ENCODE measurements at places on chromosomes 1 and 21.

GRCh38 chr1:26372039-26372438 lies 511 bp downstream of the ZNF683 start:
- no peak for DNase-seq

DNA sequence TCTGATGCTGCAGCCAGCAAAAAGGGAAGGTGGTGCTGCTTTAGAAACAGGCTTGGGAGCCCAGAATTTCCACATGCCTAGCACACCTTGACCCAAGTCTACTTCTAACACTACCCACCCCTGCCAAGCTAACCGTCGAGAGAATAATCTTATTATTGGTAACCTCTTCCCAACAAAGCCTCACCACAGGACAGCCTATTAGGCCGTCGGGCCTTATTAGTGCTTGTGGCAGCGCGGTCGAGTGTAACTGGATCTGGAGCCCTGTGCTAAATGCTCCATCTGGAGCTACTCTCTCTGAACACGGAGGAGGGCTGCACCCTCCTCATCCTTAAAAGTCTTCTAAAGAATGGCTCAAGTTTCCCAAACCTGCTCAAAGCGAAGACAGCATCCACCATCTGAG lies 165.5 kb upstream of the NFIA start:
- DNase-seq = no peak

DNA sequence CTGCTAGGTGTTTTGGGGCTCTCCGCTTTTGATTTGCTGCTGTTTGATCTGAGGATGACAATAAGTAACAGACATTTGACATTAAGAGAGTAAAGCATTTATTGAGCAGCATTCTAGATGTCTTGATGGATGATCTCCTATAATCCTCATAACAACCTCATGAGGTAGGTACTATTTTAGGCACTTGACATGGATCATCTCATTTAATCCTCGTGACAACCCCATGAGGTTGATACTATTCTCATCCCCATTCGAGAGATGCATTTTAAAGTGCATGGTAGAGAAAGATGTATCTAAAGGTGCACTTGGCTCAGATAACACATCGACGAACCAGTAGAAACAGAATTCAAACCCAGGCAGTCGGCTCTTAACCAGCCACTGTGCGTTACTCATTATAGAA lies 26.6 kb downstream of the TCEA3 start:
- DNase-seq = no peak

GRCh38 chr1:1318131-1318652 lies 6.3 kb downstream of the INTS11 start:
- no peak for DNase-seq

DNA sequence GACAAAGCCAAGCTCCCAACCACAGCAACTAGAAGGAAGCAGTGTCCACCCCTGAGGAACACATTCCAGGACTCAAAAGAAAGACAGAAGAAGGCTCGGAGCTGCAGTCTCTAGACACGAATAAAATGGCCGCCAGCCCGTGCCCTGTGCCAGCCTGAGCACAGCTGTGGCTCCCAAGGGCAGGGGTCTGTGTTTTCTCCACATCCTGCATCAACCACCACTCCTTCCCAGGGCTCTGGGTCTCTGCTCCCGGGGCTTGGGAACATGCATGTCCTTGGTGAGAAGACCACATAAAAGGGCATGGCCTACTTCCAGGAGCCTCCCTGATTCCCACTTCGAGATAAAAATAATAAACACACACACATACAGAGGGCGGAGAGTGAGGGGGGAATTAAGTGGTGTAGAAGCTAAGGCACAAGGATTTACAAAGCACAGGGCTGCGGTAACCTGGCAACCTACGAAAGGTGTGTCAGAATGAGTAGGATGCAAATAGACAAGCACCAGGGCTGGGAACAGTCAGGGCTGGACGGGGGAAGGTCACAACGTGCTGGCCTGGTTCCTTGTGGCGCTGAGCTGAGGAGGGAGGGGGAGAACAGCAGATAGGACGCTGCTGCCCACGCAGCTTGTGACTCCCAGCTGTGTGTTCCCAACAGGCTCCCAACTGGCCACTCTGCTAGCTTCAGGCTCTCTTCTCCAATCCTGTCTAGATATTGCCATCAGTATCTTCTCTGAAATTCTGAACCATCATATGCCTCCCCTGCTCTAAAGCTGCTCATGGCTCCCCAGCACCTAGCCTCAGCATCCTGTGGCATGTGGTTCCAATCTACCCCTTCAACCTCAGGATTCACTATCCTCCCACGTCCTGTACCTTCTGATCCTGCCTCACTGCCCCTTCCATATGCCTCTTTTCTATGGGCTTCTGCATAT lies 72.5 kb downstream of the CD34 start:
- no peak for DNase-seq

DNA sequence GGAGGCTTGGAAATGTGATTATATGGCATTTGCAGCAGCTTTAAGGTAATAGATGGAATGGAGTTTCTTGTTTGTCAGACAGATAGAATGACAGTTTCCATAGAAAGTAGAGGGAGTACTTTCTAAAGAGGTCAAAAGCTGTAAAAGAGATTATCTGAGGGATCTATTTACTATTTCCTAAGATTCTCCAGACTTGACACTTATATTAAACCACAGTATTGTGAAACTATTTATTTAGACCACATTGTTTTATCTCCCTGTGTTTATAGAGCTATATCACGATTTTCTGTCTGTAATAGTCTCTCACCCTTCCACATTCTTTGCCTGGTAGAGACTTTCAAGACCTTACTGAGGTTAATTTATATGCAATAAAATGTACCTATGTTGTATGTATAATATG lies 66.7 kb downstream of the MAN1A2 start:
- no peak for DNase-seq

DNA sequence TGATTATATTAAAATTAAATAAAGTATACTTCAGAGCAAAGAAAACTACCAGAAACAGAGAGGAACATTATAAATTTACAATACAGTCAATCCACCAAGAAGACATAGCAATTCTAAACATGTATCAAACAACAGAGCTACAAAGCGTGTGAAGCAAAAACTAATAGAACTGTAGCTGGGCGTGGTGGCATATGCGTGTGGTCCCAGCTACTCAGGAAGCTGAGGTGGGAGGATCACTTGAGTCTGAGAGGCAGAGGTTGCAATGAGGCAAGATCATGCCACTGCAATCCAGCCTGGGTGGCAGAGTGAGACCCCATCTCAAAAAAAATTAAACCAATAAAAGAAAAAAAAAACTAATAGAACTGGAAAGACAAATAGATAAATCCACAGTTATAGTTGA lies 12.3 kb downstream of the CCDC185 start:
- no peak for DNase-seq

DNA sequence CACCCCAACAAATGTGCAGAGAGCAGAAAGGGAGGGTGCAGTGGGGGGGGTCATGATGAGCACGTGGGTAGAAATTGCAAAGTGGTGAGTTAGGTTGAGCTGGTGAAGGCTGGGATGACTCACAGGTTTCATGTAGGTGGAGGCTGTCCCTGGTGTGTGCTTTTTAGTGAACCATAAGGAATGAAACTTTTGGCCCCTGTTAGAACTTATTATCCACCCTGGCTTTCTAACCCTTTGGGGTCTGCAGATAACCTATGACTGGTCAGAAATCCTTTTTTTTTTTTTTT lies 46.9 kb downstream of the DOP1B start:
- peak; percentile 79 for DNase-seq

- no peak for DNase-seq
Measured at GRCh38 chr1:78286686-78287085, 204.1 kb upstream of the PTGFR start.

DNA sequence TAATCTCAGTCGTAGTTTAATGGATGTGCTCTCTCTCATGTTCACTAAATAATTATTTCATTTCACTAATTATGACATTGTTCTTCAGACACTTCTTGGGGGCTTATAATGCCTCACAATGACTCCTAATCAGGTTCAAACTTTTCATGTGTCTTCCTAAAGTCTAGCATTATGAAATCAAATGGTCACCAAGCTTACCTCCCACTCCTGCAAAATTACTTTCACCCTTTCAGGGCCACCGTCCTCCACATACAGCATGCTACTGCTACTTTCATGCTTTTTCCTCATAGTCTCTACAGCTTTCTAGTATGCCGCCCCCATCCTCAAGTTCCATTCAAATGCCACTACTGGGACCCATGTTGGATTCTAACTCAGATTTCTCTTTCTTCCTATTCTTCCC lies 59.8 kb upstream of the C1orf53 start:
- DNase-seq = no peak

DNA sequence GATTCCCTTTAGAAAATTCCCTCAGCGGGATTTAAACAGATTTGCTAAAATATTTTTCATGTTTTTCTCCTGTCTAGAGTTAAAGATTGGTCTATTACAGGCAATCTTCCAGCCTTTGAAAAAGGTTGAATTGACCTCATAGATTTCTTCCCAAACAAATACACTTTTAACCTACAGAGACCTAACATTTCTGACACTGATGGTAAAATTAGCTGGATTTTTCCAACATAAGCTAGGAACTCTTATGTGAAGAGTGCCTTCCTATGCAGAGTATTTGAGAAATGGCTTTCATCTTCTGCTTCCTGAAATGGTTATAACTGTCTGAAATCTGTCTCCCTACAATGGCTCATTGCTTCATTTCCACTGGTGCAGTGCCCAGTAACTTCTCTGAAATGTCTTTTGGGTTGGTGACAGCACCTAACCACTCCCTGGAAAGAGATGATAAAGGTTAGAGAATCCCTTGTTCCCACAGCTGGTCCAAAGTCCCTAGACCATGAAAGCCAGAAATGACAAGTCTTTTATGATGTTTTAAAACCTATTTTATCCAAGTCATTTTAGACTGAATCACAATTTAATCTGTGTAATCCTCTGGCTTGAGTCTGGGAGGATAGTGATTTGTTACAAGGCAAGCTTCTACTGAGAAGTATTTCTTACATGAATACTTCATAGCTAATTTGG lies 269.4 kb downstream of the BACH1 start:
- DNase-seq = no peak

DNA sequence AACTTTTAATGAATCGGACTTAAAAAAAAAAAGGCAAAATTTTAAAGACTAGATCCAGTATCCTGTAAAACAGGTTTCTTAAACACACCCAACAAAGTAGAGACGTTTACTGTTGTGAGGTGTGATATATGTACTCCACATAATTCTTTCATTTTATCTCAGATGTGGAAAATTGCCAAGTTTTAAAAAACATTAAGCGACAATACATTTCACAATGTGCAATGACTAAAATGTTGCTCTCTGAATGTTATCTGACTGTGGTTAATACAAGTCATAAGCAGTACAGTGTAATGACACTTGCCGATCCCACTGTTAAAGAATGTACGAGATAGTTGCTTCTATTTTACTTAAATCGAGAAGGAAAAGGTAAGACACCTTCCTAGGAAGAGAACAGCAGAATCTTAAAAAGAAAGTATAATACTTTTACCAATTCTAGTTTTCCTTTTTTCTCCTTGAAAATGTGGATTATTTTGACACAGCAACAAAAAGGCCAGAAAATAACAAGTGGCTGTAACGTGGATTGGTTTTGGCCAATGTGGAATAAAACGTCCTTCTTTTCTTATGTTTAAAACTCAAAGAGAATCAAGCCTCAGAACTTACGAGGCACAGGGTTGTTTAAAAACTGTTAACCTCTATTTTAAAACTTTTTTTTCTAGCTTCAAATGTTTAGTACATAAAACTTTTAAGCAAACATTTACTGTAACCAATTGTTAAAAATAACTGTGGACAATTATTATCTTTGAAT lies 51.4 kb downstream of the TP53BP2 start:
- DNase-seq = no peak

GRCh38 chr1:76868916-76869315 lies 1.6 kb downstream of the ST6GALNAC5 start:
- DNase-seq = peak; percentile 7

DNA sequence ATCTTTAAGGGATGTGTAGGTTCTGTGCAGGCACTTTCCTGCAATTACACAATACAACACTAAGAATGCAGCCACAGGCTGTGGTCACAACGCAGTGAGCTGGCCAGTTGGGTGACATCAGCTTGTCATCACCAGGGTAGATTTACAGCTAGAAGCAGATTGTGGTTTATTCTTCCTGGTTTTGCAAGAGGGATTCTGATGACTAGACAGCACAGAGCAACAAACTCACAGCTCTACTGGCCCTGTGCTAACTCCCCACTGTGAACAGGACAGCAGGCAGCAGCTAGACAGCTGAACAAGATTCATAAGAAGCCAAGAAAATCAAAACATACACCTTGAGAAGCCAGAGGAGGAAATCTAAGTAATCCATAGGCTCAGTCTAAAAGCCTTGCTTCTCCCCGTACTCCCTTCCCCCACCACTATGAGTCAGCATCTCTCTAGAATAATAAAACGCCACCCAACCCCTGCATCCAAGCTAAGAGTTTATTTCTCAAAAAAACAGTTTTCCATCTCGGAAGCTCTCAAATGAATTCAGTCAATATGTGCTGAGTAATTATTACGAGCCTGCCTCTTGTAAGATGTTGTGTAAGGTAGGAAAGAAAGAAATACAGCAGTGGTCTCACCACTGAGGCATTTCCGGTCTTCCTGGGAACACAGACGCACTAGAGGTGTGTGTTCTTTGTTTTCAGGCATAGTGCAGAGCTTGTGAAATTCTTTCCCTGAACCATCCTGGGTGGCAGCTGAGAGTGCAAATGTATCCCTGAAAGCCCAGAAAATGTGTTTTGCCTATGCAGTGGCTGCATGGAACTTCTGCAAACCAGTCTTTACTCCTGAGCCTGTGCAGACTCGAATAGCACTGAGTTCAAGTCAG lies 162.8 kb downstream of the NTPCR start:
- peak; percentile 32 for DNase-seq

DNA sequence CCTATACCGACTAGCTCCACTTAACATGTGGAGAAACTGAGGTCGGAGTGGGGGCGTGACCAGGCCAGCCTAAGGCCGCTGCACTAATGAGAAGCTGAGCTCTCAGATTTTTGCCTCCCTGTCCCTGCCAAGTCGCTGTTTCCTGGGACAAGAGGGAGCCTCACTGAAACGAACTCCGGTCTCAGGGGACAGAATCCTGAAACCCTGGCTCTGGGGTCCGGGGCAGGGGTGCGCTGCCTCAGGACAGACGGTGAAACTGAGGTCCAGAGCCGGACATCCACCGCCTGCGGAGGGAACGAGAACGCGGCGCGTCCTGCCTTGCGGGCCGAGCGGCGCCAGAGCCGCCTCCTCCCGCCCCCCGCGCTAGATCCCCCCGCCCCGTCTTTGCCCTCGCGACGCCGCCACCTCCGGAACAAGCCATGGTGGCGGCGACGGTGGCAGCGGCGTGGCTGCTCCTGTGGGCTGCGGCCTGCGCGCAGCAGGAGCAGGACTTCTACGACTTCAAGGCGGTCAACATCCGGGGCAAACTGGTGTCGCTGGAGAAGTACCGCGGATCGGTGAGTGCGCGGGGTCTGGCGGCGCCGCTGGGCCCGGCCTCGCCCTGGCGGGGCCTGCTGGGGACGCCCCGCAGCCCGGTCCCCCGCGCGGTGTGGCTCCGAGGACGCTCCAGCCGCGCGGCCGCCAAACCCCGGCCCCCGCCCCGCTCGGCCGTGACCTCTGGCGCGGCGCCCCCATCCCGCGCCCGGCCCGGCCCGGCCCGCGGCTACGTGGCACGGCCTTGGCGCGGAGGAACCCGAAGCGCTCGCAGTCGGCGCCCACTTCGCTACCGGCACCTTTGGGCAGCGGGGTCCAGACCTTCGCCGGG lies at the start of gene GPX7:
GPX7 (plus strand) TSS at position 381 of the 865 bp plus-strand sequence; CDS start at position 420, 39 bp downstream.
- peak; percentile 59 for DNase-seq

- DNase-seq = no peak
Measured at GRCh38 chr21:33578214-33578613, 10.3 kb downstream of the DONSON start.

GRCh38 chr1:185008838-185009237 lies 34.5 kb upstream of the NIBAN1 start:
- no peak for DNase-seq

GRCh38 chr1:181704546-181704945 lies 221.2 kb downstream of the CACNA1E start:
- DNase-seq = no peak

GRCh38 chr21:28834335-28835238 lies 158.1 kb downstream of the LTN1 start:
- DNase-seq = no peak
